ENCODE measurements at places on chromosomes 11 and 22. TPM values are rescaled to one million over a fixed set of nuclear protein-coding genes. Genes with fewer than 3 reads are reported as not detected.

DNA sequence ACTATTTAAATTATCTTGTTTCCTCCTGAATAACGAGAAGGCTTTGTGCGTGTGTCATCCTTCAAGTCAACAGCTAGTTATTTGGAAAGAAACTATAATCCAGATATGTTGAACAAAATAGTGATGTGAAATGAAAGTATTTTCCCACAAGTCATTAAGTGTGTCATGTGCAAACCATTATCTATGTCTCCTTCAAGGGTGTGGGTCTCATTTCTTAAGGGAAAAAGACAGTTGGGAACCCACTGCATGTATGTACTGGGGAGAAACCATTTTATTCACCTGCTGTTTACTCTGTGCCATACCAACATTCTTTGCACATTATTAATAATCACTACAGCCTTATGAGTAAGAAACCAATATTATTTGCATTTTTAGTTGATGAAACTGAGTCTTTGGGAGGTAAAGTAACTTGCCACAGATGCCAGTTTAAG lies 145.3 kb upstream of the CTSC start:
- DNase-seq: no peak

GRCh38 chr11:2213384-2213842 lies 41.8 kb upstream of the TH start:
- peak; percentile 13 for DNase-seq

GRCh38 chr11:133559382-133559781 lies 27.1 kb upstream of the OPCML start:
- no peak for DNase-seq

DNA sequence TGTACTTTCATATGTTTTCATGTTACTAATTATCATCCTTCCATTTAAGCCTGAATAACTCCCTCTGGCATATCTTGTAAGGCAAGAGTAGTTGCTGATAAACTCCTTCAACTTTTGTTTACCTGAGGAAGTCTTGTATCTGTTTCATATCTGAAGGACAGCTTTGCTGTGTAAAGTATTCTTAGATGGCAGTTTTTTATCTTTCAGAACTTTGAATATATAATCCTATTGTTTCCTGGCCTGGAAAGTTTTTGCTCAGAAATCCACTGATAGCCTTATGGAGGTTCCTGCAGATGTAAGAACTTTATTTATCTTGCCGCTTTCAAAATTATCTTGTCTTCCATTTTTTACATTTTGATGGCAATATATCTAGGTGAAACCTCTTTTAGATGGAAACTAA lies 69.1 kb downstream of the KCNQ1OT1 start:
- no peak for DNase-seq

- DNase-seq: no peak
These were observed 102.1 kb upstream of the IGLL5 start for GRCh38 chr22:22785316-22786065.

DNA sequence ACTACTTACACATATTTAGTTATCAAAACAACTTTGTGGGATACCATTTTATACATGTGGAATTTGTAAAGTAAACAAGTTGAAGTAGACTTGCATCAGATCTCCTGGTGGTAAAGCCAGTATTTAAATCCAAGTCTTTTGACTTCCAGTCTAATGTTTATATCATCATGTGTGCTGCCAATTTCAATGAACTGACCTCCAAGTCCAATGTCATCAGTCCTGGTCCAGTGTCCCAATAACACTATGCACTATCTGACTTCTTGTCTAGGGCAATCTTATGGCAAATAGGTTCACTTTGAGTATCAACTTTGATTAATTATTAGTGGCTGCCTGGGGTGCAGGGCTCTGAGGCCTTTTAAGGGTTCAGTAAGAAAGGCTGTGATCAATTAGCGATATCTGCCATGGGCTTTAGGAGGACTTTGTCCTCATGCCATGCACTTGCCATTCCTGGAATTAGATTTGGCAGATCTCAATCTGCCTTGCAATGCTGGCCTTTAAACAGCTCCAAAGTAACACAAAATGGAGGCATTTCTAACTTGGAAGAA lies 9.6 kb upstream of the PTS start:
- no peak for DNase-seq

DNA sequence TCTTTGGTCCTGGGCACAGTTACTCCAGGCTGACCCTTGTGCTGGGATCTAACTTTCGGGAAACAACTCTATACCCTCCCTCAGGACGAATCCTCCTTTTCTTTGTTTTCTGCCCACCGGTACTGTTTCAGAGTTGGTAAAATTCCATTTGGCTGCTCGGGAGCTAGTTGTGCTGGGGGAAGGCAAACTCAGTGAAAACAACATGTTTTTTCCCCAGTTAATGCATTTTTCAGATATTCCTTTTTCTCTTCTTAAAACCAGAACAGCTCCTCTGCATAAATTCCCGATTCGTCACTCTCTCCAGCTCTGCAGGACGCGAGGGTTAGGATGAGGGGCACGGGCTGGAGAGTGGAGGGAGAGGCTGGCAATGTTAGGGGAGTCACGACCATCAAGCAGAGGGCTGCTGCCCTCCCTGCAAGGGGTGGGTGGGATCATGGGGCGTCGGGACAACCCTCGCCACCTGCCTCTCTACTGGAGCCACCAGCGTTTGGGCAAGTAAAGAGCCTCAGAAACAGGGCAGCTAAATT lies 31.3 kb downstream of the LRRC10B start:
- no peak for DNase-seq

- DNase-seq: no peak
These were observed 38.8 kb downstream of the CSRP3 start for GRCh38 chr11:19162951-19163505.

DNA sequence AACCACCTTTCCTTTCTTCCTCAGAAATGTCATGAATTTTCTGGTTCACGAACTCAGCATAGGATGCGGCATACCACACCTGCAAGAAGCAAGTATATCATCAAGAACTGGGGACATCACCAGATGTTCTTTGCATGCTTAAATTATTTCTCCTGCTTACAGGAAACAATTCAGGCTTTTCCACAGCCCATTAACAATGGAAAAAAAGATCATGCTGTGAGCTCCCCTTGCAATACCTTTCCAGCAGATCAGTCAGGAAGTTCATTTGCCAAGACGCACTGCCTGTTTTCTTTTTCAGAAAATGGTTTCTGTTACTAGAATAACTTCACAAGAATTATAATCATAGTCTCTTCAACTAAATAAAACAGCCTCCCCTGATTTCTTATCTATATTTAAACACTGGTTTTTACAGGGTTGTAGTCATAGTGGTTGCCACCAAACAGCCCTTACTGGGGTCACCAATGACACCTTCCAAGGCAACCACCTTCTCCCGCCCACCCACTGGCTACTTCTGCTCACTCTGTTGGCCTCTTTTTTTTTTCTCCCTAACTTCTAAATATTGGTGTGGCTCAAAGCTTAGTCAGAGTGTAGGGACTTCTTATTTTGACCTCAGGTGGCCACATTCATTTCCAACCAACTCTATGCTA lies 42.3 kb upstream of the NFRKB start:
- no peak for DNase-seq

DNA sequence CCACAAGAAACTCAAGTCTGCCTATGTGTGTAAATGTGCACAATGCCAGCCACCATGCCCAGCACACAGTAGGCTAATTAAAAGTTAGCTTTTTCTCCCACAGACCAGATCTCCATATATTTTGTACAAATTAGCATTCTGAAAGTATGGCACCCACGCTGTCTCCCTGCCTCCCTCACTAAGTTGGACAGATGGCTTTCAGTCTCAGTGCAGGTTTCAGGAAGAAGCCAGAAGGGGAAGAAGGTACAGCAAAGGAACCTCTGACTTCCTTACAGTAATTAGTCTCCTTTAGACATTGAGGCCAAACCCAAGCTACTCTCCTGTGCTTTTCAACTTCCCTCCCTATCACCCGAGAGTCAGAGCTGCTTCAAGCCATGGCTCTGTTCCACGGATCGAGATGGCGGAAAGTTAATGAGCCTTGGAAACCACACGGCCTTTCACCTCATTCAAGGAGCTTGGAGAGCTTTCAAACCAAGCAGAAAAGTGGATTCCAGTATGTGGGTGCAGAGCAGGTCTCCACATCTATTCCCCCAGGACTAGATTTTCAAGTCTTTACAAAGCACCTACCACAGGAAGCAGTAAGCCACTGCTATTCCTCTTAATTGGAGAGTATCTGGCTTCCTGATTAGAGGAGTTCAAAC lies 221.1 kb upstream of the NARS2 start:
- DNase-seq: no peak

GRCh38 chr22:30425616-30426387 lies at the start of gene MTFP1:
Gene MTFP1, plus strand, starts transcription at chr22:30425768. Its CDS starts 112 bp downstream, at chr22:30425880.
- peak; percentile 39 for DNase-seq

- DNase-seq: no peak
These were observed 4.8 kb downstream of the SELENOM start for GRCh38 chr22:31102441-31103081.

The TSSK2 gene
- not detected for total RNA-seq

Measured in breast epithelium (tissue), 4 donors.